ENCODE measurements at places on chromosomes 1 and 21.

DNA sequence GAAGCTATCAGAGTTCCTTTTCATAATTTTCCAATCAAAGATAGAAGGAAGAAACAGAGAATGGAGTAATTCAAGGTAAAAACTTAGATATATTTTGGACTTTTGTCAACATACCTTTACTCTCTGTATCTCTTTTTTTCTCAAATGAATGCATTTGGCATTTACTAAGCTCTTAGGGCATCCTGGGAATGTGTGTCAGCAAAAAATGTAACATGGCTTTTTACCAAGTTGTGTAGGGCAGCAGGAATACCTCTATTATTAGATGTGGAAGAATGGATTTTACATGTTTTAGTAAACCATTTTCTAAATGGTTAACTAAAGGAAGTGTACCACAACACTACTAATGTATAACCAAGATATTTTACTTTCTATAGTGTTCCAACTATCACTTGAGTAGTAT, 4.2 kb upstream of the COL11A1 start:
- no peak for DNase-seq

DNA sequence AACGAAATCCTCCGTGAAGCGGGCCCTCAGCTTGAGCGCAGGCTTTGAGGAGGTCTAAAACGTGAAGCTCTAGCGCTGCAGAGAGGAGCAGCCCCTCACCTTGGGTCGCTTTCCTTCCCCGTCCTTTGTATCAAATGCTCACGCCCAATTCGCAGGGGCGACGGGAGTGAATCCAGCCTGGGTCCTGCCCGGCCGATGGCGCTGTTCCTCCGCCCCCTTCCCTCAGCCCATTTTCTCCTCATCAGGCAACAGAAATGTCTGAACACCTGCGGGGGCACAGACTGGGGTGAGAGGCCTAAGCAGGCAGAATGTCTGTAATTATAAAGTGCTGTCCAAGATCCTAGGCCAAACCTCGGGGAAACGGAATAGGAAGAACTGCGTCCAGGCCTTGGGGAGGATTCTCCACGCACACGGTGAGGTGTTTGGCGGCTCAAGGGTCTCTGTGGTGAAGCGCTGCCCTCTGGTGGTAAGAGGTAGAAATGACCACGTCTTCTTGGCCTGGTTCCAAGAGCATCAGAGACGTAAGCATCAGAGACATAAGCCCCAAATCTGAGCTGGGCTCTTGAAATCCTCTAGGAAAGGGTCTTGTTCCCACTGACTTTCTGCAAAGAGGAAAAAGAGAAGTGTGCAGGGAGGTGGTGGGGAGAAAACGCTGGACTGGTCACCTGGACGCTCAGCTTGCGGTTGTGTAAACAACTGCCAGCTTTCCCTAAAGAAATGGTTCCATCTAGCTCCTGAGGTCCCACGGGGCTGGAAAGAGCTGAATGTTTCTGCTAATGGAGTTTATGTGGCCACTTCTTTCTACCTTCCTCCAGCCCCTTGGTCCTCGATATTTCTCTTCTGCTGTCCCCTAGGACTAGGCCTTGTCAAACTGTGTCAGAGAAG, 92.1 kb upstream of the CD53 start:
- DNase-seq = peak; percentile 78

DNA sequence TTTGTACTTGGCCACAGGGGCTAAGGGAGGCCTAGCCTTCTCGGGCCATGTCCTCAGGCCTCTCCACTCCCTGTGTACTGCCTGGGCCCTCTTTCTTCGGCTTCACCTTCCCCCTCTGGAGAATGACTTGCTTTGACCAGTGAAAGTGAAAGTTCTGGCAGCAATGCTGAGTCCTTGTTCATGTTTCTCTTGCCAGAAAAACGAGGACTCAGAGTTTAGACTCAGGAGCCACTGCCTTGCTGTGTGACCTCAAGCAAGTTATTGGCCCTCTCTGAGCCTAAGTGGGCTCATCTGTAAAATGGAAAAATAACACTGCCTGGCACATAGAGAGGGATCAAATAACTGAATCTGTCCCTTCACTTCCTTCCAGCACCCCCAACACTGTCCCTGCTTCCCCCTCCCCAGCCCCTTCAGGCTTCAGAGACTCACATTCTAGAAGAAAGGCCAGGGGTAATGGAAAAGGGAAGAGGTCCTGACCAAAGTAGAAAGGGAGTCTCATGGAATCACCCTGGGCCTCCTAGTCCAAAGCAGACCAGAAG, 1.5 kb downstream of the C1QA start:
- DNase-seq = no peak

DNA sequence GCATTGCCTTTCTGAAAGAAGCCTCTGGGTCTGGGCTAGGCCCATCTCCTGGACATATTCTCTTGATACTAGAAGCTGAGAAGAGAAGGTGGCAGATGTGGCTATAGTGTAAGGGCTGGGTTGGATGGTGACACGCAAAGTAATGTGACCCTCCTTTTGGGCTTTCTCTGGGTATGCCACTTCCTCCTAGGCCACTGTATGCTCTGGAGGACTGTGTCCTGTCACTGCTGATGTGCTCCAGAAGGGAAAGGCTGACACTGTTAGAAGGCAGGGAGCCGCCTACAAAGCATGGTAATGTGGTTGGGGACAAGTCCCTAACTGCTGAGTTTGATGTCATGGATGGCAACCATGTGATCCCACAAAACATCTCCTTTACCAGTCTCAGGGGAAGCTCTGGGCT, 112.1 kb downstream of the BCAR3 start:
- no peak for DNase-seq

DNA sequence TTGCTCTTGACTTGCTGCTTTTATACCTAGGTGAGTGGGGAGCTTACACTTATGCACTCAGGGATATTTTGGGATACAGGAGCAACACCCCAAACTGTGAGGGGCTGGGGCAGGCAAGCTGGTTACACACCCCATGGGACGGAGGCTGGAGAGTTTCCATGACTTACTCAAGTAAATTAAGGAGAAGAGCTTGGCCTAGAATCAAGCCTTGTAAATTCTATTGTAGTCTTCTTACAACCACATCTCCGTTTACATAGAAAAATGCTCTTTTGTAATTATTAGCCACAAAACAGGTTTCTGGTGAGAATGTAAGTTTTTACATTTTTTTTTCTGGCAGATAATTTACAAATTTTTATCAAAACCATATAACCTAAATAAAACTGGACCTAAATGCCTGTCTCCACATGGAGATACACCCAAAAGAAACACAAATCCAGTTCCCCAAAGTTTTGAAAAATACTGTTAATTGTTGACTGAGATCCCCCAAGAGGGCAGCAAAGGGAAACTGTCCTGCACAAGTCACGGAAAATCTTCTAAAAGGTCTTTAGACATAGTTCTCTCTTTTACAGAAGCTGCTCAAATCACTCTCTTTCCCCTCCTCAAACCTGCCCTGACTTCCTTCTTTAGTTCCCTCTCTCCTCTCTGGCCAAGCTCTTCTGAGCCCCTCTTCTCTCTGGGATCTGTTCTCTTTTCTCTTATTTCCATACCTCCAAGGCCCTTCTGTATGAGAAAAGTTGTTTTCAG, 134.0 kb downstream of the HIVEP3 start:
- DNase-seq = no peak

GRCh38 chr21:38460171-38460742, 38.0 kb downstream of the ERG start:
- DNase-seq = no peak

GRCh38 chr1:36339215-36339614, 15.8 kb upstream of the EVA1B start:
- no peak for DNase-seq

DNA sequence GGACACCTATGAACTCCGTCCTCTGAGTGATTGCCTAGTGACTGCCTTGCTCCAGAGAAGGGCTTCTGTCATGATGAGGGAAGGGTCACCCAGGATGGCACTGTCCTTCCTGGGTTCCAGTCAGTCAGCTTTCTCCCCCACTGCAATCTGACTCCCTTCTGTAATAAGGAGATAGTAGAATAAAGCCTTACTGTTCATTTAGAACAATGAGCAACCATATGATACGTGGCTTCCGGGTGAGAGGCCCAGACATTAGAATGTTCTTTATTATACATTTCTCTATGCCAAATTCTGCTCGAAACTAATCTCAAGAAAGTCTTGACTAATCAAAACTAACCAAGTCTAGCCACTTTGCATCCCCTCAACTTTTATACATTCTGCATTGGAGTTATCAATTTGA, 8.5 kb upstream of the MTMR11 start:
- no peak for DNase-seq

GRCh38 chr1:16371725-16372124, 4.7 kb downstream of the SZRD1 start:
- DNase-seq = no peak

GRCh38 chr21:27795418-27795817, 828.5 kb upstream of the ADAMTS5 start:
- no peak for DNase-seq

DNA sequence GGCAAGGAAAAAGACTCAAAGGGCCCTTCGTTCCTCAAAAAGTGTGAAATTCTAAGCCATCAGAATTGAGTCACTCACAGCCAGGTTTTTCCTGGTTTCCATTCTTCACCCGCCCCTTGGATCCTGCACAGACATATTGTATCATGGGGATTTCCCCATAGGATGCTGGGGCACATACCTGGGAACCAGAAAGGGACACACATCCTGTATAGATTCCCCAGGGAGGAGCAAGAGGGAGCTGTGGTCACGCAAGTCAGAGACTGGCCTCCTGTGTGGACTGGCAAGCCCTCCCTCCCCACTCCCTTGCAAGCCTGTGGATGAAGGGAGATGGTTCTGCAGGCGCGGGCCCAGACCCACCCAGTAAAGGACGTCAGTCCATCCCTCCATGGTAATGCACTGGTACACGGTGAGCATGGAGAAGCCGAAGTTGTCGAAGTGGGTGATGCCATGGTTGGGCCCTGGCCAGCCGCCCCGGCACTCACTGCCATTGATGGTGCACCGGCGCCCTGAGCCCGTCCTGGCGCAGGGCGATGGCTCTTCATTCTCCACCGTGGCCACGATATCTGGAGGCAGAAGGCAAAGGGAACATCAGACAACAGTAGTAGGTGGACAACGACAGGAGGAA, 23.2 kb downstream of the CACNA1S start:
- no peak for DNase-seq

DNA sequence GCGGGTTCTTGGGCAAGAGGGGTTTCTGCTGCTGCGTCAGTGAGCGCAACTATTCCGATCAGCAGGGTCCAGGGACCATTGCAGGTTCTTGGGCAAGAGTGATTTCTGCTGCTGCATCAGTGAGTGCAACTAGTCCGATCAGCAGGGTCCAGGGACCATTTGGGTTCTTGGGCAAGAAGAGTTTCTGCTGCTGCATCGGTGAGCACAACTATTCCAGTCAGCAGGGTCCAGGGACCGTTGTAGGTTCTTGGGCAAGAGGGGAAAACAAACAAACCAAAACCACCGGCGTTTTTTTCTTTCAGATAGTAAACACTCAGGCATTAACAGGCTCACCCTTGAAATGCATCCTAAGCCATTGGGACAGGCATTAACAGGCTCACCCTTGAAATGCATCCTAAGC, 32.6 kb downstream of the SPATA6 start:
- DNase-seq = no peak

- no peak for DNase-seq
Measured at GRCh38 chr1:212355230-212355969, 59.3 kb downstream of the PACC1 start.

GRCh38 chr1:186214791-186215190, 160.3 kb downstream of the TPR start:
- DNase-seq = no peak

- no peak for DNase-seq
Measured at GRCh38 chr1:84936116-84936810, 43.3 kb upstream of the LPAR3 start.

DNA sequence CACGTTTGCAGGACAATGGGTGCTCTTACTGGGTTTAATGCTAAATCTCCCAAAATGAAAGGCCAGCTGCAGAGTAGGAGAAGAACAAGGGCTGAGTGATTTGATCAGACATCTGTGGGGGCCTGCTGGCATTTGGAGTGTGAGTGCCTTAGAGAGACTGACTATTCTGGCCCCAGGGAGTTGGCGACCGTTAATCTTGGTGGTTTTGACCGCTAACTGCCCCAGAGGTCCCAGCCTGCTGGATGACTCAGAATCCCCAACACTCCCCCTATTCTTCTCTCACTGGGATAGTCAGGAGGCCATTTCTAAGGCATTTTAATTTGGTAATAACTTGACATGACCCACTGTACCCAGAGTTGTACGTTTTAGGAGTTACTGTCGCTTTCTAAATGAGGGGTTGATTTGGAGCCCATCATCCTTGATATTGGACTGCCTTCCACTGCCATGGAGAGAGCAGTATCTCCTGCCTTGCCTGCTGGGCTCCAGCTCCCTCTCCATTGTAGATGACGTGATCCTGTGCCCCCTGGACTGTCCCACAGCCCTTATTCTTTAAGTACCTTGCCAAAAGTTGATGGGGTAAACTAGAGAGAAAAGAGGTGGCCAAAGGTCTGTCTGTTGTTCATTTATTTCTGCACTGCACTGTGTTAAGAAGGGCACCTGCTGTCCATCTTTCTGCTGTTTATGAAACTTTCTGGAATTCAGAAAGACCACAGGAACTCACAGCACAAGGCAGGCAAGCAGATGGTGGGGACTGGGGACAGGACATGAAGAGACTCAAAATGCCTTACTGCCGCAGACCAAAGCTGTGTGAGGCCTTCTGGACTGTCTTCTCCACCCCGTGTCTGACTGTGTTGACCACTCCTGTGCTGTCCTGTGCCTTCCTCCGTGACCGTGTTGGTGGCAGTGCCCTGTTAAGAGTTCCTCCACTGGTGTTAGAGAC, 98.2 kb upstream of the ARTN start:
- DNase-seq = no peak

- no peak for DNase-seq
Measured at GRCh38 chr1:240515505-240515904, 96.5 kb downstream of the GREM2 start.

All from stimulated activated CD4-positive, alpha-beta T cell treated with anti-CD3 and anti-CD28 coated beads, Interleukin-2, amount 100 ng/mL, for 24 hours (primary cell).